ENCODE measurements at places on chromosomes 13 and 19.

GRCh38 chr19:7857727-7858108, 16.5 kb downstream of the PRR36 start:
- H3K27ac ChIP-seq = no peak overlapping the region
- H3K4me1 ChIP-seq = peaks cover 6% of the 10 kb centered on the region
- H3K36me3 ChIP-seq = peaks cover 59% of the 10 kb centered on the region
- no peak for DNase-seq
- H3K4me3 ChIP-seq = no peak overlapping the region

DNA sequence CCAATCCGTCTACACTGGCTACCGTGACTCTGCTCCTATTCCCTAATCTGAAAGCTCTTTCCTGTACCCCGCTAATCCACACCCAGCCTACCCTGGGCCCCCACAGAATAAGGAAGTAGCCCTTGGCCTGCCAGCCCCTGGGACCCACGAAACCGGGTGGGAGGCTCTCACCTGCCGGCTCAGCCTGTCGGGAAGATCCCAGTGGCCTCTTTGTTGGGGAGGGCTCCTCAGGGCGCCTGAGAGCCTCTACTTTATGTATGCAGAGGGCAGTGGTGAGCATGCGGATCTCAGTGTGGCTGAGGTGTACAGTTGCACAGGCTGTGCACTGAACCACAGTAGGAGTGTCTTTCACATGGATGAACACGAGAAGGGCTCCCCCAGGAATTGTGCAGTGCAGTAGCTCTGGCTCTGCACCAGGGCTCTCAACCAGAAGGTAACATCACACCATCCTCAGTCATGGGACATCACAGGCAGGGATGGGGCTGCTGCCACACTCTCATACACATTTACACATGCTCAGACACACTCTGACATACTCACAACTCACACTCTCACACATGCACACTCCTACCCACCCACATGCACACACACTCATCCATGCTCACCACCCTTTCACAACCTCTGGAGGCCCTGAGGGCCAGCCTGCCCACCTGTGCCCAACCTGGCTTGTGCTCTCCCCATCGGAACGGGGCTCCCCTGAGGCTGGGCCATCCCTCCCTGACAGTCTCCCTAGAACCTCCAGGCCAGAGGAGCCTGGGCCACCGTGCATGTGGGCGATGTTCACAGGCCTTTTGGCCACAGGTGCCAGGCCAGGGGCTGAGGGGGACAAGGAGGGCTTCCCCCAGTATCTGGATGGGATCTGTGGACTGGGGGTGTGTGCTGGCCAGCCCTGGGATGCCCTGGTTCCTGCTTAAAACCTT, 135.0 kb downstream of the URI1 start:
- H3K27ac ChIP-seq = no peak overlapping the region
- no peaks in the 10 kb centered on the region for H3K4me1 ChIP-seq
- peak; percentile 41 for DNase-seq
- H3K27me3 ChIP-seq = no peaks in the 10 kb centered on the region
- H3K4me3 ChIP-seq = no peak overlapping the region
- H3K36me3 ChIP-seq = no peaks in the 10 kb centered on the region

- DNase-seq = peak; percentile 97
- peak overlapping the region; percentile 94 for H3K27ac ChIP-seq
- H3K4me3 ChIP-seq = peak overlapping the region; percentile 66
- H3K36me3 ChIP-seq = no peaks in the 10 kb centered on the region
- H3K27me3 ChIP-seq = no peaks in the 10 kb centered on the region
These were observed 920 bp upstream of the UBE2L5 start for GRCh38 chr13:30421093-30422053.

DNA sequence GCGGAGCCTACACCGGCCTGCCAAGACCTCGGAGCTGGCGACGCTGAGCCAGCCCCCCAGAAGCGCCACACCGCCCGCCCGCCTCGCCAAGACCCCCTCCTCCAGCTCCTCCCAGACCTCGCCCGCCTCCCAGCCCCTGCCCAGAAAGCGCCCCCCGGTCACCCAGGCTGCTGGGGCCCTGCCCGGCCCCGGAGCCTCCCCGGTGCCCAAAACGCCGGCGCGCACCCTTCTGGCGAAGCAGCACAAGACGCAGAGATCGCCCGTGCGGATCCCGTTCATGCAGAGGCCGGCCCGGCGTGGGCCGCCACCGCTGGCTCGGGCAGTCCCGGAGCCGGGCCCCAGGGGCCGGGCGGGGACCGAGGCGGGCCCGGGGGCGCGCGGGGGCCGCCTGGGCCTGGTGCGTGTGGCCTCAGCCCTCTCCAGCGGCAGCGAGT, 10.2 kb downstream of the C19orf25 start:
- no peak overlapping the region for H3K27ac ChIP-seq
- H3K4me3 ChIP-seq = no peak overlapping the region
- H3K27me3 ChIP-seq = peaks cover 24% of the 10 kb centered on the region
- H3K36me3 ChIP-seq = no peaks in the 10 kb centered on the region

DNA sequence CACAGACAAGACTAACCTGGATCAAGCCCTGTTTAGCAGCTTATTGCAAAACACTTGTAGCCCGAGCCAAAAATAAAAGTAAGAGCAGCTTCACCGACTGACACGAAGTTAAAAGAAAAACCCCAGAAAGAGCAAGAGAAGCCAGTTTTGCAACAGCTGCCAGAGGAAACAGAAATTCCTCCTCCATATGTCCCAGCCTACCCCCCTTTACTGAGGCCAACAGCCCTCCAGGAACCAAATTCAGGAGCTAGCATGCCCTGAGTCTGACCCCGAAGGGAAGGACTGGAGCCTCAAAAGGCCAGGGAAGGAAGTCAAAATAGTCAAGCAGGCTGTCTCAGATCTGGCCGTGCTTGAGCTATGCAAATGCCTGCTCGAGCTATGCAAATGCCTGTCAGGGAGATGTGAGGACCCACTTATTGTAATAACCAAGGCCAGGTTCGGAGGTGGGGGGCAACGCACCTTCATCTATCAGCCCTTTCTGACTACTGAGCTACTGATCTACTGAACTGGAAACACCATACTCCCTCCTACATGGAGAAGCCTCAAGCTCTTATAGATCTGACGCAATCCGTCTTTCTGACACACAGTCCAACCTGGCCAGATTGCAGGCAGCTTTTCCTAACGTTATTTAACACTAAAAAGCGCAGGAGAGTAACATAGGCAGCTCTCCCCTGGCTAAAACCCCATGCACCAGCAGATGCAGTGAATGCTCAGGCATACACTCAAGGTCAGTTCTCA, 6.7 kb downstream of the SIGLEC11 start:
- no peak overlapping the region for H3K4me3 ChIP-seq
- H3K27me3 ChIP-seq = peaks cover 33% of the 10 kb centered on the region
- H3K4me1 ChIP-seq = peaks cover 30% of the 10 kb centered on the region
- no peak overlapping the region for H3K27ac ChIP-seq
- peak; percentile 54 for DNase-seq
- no peaks in the 10 kb centered on the region for H3K36me3 ChIP-seq

GRCh38 chr13:33645591-33646554, 172.1 kb upstream of the RFC3 start:
- H3K4me3 ChIP-seq = no peak overlapping the region
- no peak for DNase-seq
- H3K27me3 ChIP-seq = no peaks in the 10 kb centered on the region

DNA sequence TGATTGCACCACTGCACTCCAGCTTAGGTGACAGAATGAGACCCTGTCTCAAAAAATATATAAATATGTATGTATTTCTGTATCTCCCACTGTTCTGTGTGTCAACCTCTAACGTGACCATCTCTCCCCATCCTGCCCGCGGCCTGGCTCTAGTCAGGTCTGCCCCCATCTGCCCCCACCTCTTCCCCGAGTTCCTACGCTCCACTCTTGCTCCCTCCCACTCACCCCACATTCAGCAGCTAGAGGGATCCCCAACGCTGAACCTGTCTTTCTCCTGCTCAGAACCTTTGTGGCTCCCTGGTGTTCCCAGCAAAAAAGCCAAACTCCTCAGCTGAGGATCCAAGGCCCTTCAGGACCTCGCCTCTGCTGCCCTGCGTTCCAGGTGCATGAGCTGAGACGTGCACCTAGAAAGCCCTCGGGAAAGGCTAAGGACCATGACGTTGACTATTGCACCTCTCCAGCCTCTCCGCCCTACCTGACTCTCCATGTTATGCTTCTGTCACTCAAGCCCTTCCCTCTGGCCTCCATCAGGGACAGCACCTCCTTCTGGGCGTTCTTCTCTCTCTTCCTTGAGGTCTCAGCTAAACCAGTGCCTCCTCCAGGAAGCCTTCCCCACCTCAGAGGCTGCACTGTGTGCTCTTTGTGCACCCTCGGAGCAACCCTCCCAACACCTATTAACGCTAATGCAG, 18.1 kb downstream of the AKT2 start:
- DNase-seq = no peak
- H3K4me3 ChIP-seq = no peak overlapping the region
- peaks cover 14% of the 10 kb centered on the region for H3K36me3 ChIP-seq
- H3K4me1 ChIP-seq = no peaks in the 10 kb centered on the region
- H3K27me3 ChIP-seq = no peaks in the 10 kb centered on the region
- H3K27ac ChIP-seq = no peak overlapping the region

DNA sequence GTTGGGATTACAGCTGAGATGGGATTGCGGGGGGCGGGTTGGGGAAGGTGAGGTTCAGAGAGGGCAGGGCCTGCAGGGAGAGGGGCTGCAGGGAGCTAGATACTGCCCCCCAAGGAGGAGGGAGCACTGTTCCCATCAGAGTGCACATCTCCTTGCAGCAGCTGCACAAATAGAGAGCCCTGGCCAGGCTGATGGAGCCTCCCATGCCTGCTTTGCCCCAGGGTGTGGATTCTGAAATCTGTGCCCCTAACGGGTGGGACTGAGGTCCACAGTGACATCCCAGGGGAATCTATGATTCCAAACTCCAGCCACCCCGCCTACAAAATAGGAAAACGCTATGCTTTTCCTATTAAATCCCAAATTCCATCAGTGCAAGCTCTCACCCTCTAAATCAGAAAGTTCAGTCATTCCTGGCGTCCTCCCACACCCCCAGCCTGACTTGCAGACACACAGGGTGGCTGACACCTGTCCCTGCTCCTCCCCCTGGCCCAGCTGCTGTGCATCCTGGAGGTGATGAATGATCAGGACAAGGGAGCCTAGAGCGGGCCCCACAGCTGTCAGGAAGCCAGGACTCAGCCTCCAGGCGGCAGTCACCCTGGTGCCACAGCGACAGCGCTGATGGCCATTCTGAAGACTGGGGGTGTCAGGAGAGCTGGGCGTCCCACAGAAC, 6.3 kb upstream of the CEACAM21 start:
- H3K4me3 ChIP-seq = no peak overlapping the region
- no peak overlapping the region for H3K27ac ChIP-seq
- H3K27me3 ChIP-seq = peaks cover 38% of the 10 kb centered on the region
- H3K4me1 ChIP-seq = no peaks in the 10 kb centered on the region
- DNase-seq = no peak
- no peaks in the 10 kb centered on the region for H3K36me3 ChIP-seq

GRCh38 chr19:7515645-7516151, at the start of gene ZNF358:
ZNF358 (plus strand) TSS chr19:7516103; CDS start chr19:7519243, 3,140 bp downstream.
- DNase-seq = peak; percentile 69
- no peaks in the 10 kb centered on the region for H3K27me3 ChIP-seq
- peak within 1 kb of the TSS; percentile 99 for H3K27ac ChIP-seq
- H3K4me1 ChIP-seq = peaks cover 38% of the 10 kb centered on the region
- H3K36me3 ChIP-seq = peaks cover 20% of the 10 kb centered on the region

DNA sequence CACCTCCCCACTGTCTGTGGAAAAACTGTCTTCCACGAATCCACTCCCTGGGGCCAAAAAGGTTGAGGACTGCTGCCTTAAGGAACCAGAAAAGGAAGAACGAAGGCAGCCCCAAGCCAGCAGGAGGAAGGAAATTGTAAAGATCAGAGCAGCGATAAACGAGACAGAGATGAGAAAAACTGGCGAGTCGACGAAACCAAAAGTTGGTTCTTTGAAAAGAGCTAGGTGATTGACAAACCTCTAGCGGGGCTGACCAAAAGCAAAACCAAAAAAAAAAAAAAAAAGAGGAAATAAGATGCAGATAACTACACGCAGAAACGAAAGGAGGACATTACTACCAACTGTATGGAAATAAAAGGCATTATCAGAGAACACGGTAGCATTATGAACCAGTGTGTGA, 76.9 kb downstream of the GADD45B start:
- H3K4me3 ChIP-seq = no peak overlapping the region
- H3K4me1 ChIP-seq = no peaks in the 10 kb centered on the region
- no peaks in the 10 kb centered on the region for H3K27me3 ChIP-seq
- no peak overlapping the region for H3K27ac ChIP-seq

- H3K27ac ChIP-seq = no peak overlapping the region
- no peaks in the 10 kb centered on the region for H3K36me3 ChIP-seq
- no peak for DNase-seq
- no peak overlapping the region for H3K4me3 ChIP-seq
- H3K4me1 ChIP-seq = no peaks in the 10 kb centered on the region
- H3K27me3 ChIP-seq = peaks cover 73% of the 10 kb centered on the region
These were observed 14.6 kb downstream of the MCF2L start for GRCh38 chr13:112983428-112984196.

DNA sequence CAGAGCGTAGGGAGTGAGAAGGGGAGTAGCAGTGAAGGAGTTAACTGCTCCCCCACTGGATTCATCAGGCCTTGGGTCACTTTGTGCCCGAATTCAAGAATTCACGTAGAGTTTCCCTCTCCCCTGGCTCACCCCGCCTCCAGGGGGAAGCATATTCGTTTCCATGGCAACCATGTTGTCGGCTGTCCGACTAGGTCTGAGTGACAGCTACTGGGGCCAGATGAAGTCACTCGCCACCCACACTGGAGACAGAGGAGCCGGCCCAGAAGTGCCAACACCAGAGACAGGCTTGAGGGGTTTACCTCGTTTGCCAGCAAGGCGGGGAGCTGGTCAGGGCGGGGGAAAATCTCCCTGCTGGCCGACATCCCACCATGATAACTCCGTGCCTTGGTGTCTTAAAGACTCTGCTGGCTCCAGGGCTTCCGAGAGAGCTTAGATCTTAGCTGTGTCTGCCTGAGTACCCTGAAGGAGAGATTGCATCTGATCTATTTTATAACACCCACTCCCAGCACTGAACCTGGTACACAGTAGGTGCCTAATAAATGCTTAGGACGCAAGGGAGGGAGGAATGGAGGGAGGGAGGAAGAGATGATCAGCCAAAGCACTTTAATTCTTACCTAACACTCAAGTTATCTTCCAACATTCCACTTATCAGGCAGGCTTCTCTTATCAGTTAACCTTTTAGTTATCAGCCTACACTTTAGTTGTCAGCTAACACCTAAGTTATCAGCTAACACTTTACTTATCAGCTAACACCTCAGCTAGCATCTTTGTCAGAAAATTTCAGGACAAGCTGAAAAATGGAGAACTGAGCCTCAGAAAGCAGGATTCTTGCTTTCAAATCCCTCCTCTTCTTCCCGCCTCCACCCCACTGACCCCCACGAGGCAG, 57.2 kb upstream of the ZNRF4 start:
- H3K4me1 ChIP-seq = no peaks in the 10 kb centered on the region
- no peak overlapping the region for H3K4me3 ChIP-seq
- H3K27ac ChIP-seq = no peak overlapping the region
- no peak for DNase-seq
- H3K27me3 ChIP-seq = peaks cover 66% of the 10 kb centered on the region

- no peak overlapping the region for H3K27ac ChIP-seq
- no peak overlapping the region for H3K4me3 ChIP-seq
- DNase-seq = no peak
- H3K36me3 ChIP-seq = no peaks in the 10 kb centered on the region
- H3K27me3 ChIP-seq = no peaks in the 10 kb centered on the region
These were observed 170.6 kb downstream of the ZIC5 start for GRCh38 chr13:99800951-99801350.

All from tibial artery (tissue), 4 donors.